Heart left ventricle (tissue), 16 donors: ENCODE measurements at places on chromosomes 2 and 18. TPM values are rescaled to one million over a fixed set of nuclear protein-coding genes. Genes with fewer than 3 reads are reported as not detected.

Gene CD207
- polyA plus RNA-seq = 0.04 TPM

Gene TNS1
- polyA plus RNA-seq = 339 TPM

DNA sequence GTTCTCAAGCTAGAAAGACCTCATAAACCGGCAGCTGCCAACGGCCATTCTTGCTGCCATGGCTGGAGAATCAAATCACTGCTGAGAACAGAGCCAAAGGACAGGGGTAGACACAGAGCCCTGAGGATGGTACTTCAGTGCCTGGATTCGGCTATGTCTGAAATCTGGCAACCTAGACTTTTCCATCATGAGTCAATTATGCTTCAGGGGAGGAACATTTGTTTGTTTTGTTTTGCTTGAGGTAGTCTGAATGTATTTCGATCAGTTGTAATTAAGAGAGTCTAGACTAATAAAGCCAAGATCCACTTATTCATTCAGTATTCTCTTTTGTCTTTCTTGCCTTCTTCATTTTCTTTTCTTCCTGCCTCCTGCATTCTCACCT is 122.8 kb upstream of the SH3BP4 start:
- no peak for DNase-seq

DNA sequence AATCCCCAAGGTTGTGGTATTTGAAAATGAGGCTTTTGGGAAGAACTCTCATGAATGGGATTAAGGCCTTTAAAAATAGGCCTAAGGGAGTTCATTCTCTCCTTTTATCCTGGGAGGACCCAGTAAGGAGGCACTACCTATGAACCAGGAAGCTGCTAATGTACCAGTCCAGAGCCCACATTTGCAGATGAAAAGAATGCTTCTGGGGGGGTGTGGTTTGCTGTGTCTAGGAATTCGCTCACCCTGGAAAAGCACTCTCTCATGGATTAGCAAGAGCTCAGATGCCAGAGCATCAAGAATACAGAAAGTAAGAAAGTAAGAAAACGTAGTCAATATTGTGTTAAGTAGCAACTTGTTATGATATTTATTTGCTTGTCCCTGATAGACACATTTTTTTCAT is 785.7 kb upstream of the GYPC start:
- DNase-seq = no peak

Gene PLB1
- polyA plus RNA-seq = 0.84 TPM

- no peak for DNase-seq
These were observed 72.2 kb upstream of the PHLPP1 start for GRCh38 chr18:62643181-62643580.

Gene MPHOSPH10
- polyA plus RNA-seq = 24.6 TPM

DNA sequence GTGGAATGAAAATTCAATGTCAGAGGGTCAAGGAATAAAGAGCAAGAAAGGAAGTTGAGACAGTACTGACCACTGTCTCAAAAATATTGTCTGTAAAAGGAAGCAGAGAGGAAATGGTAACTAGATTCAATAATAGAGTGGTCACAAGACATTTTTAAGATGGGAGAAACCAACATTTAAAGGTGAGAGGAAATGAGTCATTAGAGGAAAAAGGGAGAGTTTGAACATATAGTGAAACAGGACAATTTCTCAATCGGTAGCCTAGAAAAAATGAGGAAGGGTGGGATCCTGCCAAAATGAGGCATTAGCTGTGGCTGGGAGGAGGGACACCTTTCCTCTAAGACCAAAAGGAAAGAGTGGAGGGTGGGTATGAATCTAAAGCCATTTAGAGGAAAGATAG is 288.5 kb downstream of the SP3 start:
- DNase-seq = no peak

Gene DARS1
- polyA plus RNA-seq = 90.0 TPM
